ENCODE measurements at places on chromosomes 2 and 18.
A peak's percentile ranks its signal among the peaks of the same experiment; 100 is the strongest.

- DNase-seq = peak; percentile 43
Measured at GRCh38 chr2:202376460-202377206, 506 bp downstream of the BMPR2 start.

DNA sequence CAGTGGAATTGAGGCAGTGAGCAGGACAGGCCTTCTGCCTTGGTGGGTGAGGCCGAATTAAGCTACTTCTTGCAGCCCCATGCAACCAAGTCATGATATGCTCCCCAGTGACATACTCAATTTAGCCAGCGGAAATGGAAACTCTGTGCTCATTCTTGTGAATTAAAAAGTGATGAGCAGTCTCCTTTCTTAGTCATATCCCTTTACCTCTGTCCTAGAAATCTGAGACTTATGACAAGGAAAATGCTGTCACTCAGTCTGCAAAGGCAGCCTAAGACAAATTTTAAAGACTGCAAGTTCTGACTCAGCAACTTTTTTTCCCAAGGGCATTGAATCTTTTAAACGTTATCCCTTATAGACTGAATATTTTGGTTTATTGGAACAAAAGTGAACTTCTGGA lies 218.2 kb downstream of the SH3BP4 start:
- DNase-seq = no peak

DNA sequence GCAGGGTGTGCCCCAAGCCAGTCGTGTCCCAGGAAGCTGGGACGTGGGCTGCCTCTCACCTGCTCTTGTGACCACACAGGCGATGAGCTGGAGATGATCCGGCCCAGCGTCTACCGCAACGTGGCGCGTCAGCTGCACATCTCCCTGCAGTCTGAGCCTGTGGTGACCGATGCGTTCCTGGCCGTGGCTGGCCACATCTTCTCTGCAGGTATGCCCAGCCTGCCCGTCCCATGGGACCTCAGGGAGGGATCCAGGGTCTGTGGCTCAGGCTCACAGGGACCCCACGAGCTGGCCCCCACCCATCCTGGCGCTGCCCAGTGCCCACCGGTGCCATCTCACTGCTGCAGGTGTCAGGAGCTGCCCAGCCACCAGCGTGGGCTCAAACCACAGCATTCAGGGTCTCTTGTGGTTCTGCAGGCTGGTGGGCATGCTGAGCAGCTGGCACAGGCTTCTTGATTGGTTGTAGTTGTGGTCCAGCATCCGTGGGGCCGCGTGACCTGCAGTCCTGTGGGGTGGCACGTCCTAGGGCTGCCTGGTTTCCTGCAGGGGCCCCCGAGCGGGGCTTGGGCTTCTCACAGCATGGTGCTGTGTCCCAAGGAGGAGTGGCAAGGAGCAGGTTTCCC lies 3.8 kb downstream of the BOK start:
- DNase-seq = no peak

GRCh38 chr2:1686784-1687105 lies 57.6 kb downstream of the PXDN start:
- DNase-seq = no peak

GRCh38 chr2:110863726-110864125 lies 131.4 kb downstream of the ACOXL start:
- no peak for DNase-seq

DNA sequence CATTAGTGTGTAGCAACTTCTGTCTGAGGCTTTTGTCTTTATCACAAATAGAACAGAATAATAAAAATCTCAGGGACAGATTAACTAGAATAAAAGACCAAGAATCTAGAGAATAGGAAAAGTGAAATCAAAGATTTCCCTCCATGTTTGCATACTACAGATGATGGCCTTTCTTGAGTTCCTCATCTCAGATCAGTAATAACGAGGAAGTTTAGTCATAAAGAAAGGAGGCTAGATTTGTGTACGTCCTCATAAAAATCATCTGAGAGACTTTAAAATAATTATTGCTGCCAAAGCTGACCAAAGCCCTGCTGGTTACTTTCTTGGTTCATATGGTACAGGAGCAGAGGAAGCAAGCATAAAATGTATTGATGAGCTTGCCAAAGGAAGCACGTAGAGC lies 117.3 kb downstream of the MIB1 start:
- DNase-seq = no peak

GRCh38 chr18:46073474-46074331 lies 1.6 kb upstream of the PSTPIP2 start:
- peak; percentile 71 for DNase-seq

GRCh38 chr2:215002500-215002899 lies 135.9 kb downstream of the ABCA12 start:
- DNase-seq = no peak

DNA sequence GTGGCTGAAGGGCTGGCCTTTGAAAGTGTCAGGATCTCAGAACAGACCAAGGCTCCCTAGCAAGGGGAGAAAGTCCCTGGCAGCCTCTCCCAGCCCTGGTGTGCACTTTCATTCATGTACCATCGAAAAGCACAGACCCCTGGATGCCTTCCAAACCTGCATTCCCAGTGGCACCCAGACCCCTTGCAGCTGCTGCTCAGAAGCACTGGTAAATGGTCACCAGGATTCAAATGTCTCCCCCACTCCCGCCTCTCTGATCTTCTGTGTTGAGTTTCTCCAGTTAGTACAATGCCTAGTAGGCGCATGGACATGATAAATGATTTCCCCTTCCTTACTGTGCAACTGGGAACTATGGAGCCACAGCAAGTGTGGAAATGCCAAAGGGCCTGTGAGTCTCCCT lies 180.0 kb downstream of the GLI2 start:
- DNase-seq = no peak

GRCh38 chr2:206603243-206603642 lies 39.0 kb upstream of the FAM237A start:
- DNase-seq = peak; percentile 6

- no peak for DNase-seq
Measured at GRCh38 chr18:62069556-62069955, 117.3 kb downstream of the PIGN start.

DNA sequence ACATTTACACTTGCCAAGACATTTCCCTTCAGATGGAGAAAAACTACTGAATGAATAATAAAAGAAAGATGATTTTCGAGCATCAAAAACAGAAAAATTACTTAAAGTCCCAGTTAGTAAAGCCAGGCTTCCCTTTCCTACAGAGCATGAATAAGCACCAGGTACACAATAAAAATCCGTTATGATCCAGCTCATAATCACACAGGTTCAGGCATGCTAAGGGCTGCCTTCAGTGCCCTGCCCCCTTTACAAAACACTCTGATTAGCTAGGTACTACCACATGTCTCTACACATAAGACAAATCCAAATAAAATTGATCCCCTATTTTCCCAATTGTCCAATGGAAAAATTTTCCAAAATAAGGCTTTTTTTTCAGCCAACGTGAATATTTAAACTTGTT lies 413.2 kb upstream of the LRATD1 start:
- no peak for DNase-seq

- no peak for DNase-seq
Measured at GRCh38 chr18:45398448-45398847, 216.8 kb upstream of the SLC14A2 start.

DNA sequence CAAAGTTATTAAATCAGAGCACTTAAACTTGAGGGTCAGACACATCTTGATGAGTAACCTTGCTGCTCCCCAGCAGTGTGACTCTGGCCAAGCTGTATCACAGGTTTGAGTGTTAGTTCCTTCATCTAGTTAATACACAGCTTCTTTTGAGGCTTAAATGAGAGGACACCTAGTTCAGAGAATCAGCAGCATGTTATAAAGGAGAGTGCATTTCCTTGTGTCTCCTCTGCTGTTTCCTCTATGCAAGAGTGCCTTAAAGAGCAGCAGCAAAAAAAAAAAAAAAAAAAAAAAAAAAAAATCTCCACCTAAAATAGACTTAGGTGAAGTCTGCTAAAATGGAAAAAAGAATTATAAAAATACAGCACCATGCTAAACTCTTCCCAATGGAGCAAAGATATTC lies 261.9 kb downstream of the TCF4 start:
- DNase-seq = no peak

DNA sequence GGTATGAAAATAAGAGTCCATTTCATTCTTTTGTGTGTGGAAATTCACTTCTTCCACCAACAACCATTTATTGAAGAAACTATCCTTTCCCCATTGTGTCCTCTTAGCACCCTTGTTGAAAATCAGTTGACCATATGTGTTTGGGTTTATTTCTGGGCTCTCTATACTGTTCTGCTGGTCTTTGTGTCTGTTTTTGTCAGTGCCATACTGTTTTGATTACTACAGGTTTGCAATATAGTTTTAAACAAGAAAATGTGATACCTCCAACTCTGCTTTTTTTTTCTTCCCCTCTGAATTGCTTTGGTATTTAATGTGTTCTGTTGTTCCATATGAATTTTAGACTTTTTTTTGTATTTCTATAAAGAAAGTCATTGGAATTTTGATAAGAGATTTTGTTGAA lies 8.4 kb downstream of the GTF2A1L start:
- no peak for DNase-seq

- no peak for DNase-seq
Measured at GRCh38 chr2:74576211-74576862, 21.8 kb downstream of the DOK1 start.

All from NCI-H1105 treated with DMSO at 0.1 percent for 48 hours (cell line).